Stomach (tissue), 19 donors: ENCODE measurements at places on chromosomes 7 and 10. TPM values are rescaled to one million over a fixed set of nuclear protein-coding genes. Genes with fewer than 3 reads are reported as not detected.

Gene ADRB1
- 0.76 TPM for polyA plus RNA-seq

Gene CDK14
- 14.2 TPM for polyA plus RNA-seq

DNA sequence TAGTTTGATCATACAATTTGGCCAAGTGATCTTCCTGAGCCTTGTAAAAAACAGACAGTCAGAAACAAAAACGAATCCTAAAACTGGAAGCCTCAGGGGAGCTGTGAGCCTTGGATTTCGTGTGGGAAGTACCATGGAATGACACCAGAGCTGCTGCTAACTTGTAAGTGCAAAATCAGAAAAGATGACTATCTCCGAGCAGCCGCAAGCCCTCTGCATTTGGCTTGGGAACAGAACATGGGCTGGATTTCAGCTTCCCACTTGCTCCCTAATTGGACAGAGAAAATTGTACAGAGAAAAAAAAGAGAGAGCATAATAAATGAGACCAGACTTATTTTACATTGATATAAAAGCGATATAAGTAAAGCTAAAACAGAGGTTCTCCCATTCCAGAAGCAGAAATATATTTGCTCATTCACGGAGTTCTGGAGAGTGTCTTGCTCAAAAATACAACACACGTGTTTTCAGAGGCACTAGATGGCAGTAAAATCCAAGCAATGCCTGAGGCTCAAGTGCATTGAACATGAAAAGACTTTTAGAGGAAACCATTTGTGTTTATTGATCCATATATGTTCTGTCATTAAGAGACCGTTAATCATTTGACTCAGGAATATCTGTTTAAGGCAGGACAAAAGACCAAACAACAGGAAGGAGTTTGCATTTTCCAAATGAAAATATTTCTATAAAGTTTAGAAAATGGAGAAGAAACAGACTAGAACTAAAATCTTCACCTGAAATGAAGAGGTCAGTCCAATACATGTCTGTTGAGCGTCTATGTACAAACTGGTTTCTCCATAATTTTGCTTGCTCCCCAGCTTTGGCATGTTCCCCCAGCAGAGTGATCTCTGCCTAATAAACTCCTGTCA lies 78.3 kb upstream of the SLC26A5 start:
- DNase-seq = no peak
- H3K4me3 ChIP-seq = no peak overlapping the region
- H3K27ac ChIP-seq = no peak overlapping the region
- H3K36me3 ChIP-seq = no peaks in the 10 kb centered on the region
- no peaks in the 10 kb centered on the region for H3K27me3 ChIP-seq

Gene TUBAL3
- not detected for polyA plus RNA-seq

- no peaks in the 10 kb centered on the region for H3K27me3 ChIP-seq
- H3K27ac ChIP-seq = no peak overlapping the region
- H3K36me3 ChIP-seq = no peaks in the 10 kb centered on the region
These were observed 715.4 kb upstream of the NRP1 start for GRCh38 chr10:34049887-34050286.

Gene SLC39A12
- polyA plus RNA-seq = not detected

Gene ENTPD1
- 3.7 TPM for polyA plus RNA-seq

Gene RBM20
- polyA plus RNA-seq = 0.25 TPM

DNA sequence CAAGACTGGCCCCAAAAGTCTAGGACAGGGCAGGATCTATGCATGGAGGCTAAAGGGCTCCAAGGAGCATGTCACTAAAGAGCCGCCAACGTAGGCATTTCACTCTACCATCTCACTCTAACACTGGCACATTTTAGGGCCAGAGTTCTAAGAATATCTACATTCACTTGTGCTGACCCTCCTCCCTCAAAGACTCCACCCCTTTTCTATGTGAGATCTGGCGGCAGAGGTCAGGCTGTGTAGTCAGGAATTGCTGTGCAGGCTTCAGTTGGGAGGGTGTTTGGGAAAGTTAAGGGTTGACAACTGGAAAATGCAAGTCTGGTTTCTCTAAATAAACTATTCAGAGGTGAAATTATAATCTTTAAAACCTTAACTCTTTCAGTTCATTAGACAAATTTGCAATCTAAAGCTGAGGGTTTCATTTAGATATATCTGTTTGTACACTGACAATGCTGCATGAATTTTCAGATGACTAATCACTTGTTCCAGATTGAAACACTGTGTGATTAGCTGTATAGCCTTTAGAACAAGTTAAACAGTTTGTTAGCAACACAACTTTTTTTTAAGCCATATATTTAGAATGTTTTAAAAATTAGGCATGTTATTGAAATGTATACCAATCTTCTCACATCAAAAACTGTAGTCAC lies 18.2 kb downstream of the LMOD2 start:
- no peak for DNase-seq
- no peaks in the 10 kb centered on the region for H3K27me3 ChIP-seq
- H3K27ac ChIP-seq = no peak overlapping the region
- H3K4me3 ChIP-seq = no peak overlapping the region
- no peaks in the 10 kb centered on the region for H3K36me3 ChIP-seq

Gene NXPH1
- polyA plus RNA-seq = not detected

GRCh38 chr10:132360766-132361447 lies 28.9 kb downstream of the LRRC27 start:
- no peak for DNase-seq
- H3K4me3 ChIP-seq = no peak overlapping the region
- no peaks in the 10 kb centered on the region for H3K27me3 ChIP-seq
- H3K36me3 ChIP-seq = no peaks in the 10 kb centered on the region

Gene SFMBT2
- polyA plus RNA-seq = 2.9 TPM

Gene RAMP3
- polyA plus RNA-seq = 21.8 TPM

Gene AS3MT
- polyA plus RNA-seq = 3.9 TPM

Gene PANK1
- polyA plus RNA-seq = 3.1 TPM

DNA sequence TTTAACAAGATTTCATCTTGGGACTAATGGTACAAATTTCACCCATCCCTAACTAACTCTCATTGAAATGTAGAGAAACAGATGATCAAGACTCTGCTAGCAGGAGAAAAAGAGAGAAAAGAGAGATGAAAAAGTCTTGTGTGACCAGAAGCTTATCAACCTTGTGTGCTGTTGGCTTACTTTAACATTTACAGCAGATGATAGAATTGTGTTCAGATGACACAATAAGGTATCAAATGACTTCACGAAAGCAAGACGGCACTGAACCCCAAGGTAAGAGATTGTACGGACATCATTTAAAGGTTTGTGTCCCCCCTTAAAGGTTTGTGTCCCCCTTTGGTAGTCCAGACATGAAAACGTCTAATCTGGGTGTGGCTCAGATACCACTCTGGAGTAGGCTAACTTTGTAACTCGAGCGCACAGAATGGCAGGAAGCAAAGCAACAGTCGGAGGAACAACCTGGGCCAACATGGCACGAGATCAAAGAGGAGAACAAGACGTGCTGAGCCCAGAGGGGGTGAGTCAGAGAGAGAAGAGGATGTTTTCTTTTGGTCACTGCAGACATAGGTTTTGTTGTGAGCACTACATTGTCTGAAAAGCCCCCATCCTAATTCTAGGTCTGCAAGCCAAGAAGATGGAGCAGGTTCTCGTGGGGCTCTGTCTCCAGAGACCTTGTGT lies 10.4 kb upstream of the LMBR1 start:
- H3K4me3 ChIP-seq = no peak overlapping the region
- DNase-seq = peak; percentile 73
- no peaks in the 10 kb centered on the region for H3K27me3 ChIP-seq
- peak overlapping the region; percentile 14 for H3K27ac ChIP-seq

GRCh38 chr7:70267381-70268120 lies 669.3 kb downstream of the AUTS2 start:
- DNase-seq = no peak
- H3K27me3 ChIP-seq = no peaks in the 10 kb centered on the region
- no peak overlapping the region for H3K4me3 ChIP-seq
- no peak overlapping the region for H3K27ac ChIP-seq

DNA sequence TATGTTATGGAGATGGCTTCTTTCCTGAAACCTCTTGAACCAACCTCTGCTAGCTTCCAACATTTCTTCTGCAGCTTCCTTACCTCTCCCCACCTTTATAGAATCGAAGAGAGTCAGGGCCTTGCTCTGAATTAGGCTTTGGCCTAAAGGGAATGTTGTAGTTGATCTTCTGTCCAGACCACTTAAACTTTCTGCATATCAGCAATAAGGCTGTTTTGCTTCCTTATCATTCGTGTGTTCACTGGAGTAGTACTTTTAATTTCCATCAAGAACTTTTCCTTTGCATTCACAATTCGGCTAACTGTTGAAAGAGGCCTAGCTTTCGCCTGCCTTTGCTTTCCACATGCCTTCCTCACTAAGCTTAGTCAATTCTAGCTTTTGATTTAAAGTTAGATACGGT lies 48.0 kb downstream of the KLHDC10 start:
- H3K4me3 ChIP-seq = no peak overlapping the region
- DNase-seq = no peak
- peaks cover 35% of the 10 kb centered on the region for H3K36me3 ChIP-seq
- no peaks in the 10 kb centered on the region for H3K27me3 ChIP-seq
- no peak overlapping the region for H3K27ac ChIP-seq
